ENCODE measurements at places on chromosomes 6 and 20.
A peak's percentile ranks its signal among the peaks of the same experiment; 100 is the strongest.

GRCh38 chr6:47202644-47203205 is 107.0 kb downstream of the TNFRSF21 start:
- DNase-seq, result no peak

GRCh38 chr6:159730332-159730676 is 3.0 kb downstream of the WTAP start:
- DNase-seq, result no peak

GRCh38 chr6:84428300-84428907 is 201.0 kb upstream of the CEP162 start:
- DNase-seq, result peak; percentile 66

GRCh38 chr20:815914-816606 is 17.5 kb upstream of the FAM110A start:
- DNase-seq, result peak; percentile 72

DNA sequence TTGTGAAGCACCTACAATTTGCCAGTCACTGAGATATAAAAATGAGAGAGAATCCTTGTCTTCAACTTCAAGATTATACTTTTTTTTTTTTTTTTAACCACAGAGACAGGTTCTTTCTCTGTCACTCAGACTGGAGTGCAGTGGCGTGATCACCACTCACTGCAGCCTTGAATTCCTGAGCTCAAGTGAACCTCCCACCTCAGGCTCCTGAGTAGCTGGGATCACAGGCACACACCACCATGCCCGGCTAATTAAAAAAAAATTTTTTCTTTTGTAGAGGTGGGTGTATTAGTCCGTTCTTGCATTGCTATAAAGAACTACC is 51.6 kb upstream of the PMEPA1 start:
- no peak for DNase-seq

DNA sequence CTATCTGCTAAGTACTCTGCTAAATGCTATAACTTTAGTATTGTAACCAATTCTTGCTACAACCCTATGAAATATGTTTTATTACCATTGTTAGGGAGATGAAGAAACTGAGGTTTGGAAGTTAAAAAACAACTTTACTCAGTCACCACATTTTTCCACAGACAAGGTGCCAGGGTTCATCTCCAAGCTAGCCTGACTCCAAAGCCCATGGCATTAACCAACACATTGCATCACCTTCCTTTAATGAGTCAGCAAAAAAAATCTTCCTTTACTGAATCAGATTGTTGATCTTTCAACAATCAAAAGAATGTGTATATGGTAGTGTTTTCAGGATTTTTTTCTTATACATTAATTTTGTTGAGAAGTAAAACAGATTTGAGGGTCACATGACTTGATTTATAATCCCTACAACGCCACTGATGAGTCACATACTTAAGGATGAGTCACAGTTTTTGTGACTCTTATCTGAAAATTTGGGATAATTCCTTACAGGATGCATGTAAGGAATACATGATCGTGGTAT is 41.5 kb downstream of the MAN1A1 start:
- peak; percentile 57 for DNase-seq

GRCh38 chr6:139713900-139714506 is 339.6 kb upstream of the CITED2 start:
- peak; percentile 46 for DNase-seq

DNA sequence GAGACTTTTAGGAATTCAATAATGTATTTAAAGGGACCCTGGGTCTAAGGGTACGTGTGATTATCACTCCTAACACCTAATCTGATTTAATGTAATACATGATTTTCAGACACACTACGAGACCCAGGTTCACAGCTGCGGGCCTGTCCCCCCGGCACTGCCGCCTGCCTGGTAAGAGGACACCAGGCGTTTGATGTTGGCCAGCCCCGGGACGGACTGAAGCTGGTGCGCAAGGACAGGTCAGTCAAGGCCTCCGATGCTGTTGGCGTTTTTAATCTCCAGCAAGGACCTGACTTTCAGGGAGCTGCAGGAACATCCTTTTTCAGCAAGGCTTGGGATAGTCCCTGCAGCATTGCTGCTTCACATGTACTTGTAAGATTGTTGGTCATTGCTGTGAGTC is 58.2 kb downstream of the IGF2R start:
- DNase-seq, result no peak

GRCh38 chr20:29079769-29080690 is 2177.4 kb upstream of the DEFB115 start:
- no peak for DNase-seq

DNA sequence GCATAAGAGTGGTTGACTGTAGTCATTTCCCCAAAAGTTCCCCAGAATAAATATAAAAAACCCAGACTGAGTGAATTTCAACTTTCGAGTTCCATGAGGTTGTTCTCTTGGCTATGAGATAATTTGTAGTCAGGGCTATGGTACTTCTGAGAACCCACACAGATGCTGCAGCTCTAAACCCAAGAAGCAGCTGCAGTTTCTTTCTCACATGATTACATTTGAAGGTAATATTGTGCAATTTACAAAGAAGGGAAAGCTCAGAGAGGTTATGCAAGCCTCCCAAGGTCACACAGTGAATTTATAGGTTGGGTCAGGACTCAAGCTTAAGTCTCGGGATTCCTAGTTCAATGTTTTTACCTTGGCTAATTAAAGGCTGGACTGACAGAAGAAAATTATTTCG is 29.7 kb upstream of the CD93 start:
- DNase-seq, result no peak

DNA sequence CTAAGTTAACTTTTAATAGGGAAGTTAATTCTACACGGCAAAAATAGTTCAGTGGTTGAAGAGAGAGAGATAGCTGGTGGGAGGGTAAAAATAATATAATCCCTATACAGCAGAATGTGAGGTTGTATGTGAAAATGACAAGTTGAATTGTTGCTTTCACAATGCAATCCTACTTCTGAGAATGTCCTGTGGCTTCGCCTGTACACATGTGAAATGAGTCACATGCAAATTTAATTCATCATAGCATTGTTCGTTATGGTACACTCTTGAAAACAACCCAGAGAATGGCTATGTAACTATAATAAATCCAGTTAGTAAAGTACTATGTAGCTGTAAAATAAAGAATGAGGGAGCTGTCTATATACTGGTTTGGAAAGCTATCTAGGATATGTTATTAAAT is 46.0 kb upstream of the HINT3 start:
- peak; percentile 71 for DNase-seq

DNA sequence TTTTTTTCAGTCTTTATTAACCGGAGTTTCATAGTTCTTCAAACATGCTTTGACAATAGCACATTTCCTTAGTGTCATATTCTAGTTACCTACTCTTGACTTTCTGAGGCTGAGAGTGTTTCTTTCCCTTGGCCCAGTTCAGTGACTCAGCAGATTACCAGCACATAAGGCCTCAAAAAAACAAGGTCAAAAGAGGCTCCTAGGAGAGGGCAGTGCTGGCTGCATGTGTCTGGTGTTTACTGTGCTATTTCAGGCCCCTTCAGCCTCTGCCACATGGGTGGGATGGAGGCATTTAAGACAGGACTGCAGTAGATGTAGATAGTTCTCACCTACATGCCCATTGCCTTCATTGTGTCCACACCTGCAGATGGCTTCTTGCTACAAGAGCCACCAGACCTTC is 198.2 kb upstream of the SSTR4 start:
- peak; percentile 33 for DNase-seq

DNA sequence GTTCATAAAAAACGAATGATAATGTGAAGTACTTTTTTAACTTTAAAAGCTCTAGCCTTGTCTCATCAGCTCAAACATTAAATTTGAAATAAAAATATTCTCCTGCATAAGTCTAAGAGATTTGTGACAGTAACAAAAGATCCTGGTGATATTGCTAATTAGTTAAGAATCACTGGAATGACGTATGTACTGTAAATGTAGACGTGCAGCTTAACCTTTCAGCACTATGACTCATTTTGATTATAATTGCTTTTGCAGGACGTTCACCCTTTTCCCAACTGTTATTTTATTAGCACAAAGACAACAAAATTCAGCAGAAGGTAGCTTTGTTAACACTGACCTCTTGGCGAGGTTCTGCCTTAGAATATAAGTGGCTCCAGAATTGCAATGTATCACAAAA is 68.6 kb downstream of the TENT5A start:
- DNase-seq, result peak; percentile 26
